ENCODE measurements at places on chromosomes 2 and 18.

- DNase-seq, result no peak
Observed at GRCh38 chr2:166127217-166128155, at the start of gene SCN1A. TSS of gene SCN1A (minus strand) at chr2:166128020. CDS start at chr2:166073621, 54,399 bp downstream.

DNA sequence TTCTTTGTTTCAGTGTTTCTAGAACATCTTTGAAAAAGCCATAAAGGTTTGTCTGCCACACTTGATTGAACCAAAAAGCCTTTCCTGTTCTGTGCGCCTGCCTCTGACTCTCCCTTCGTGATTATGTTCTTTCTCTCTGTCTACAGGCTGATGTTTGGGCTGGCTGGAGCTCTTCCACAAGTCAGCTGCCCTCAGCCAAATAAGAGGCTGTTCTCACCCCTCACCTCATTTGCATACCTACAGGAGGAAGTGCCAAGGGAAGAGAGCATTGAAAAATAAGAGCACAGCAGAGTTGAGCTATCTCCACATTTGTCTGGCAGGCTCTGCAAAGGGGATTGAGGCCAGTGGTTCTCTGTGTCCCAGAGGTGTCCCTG lies 15.8 kb downstream of the INPP5D start:
- no peak for DNase-seq

GRCh38 chr2:31066551-31066950 lies 71.7 kb downstream of the GALNT14 start:
- DNase-seq, result no peak

- no peak for DNase-seq
Observed at GRCh38 chr2:58131191-58132011, 84.8 kb downstream of the VRK2 start.

DNA sequence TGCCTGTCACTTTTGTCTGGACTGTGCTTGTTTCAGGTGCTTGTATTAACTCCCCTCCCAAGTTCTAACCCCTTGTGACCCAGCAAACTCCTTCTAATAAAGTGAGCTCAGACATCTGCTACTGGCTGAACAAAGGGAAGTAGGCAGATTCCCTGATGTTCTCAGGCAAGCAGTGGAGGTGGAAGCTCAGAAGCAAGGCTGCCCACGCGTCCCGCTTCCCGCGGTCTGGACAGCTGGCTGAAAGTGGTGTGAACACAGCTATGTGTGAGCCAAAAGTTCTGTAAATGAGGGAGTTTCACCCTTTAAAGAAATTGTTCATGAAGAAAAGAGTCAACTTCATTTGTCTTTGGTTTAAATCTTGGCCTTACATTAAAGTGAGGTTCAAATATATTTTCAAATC lies 40.0 kb downstream of the NAPG start:
- DNase-seq, result no peak

DNA sequence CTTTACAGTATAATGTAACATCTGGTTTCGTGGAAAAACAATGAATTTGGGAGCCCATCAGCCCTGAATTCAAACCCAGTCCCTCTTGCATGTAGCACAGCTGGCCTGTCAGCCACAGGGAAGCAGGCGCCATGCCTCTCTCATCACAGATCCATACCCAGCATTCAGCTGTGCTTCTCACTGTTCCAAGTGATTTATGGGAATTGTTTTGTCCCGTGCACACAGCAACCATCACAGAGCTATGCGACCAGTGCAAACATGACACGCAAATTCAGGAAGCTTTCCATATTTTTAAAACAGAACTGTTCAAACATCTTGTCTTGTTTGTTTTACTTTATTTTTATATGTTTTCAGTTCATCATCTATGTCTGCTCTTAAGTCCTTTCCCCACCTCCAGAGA lies 496.1 kb downstream of the EIPR1 start:
- no peak for DNase-seq

- no peak for DNase-seq
Observed at GRCh38 chr2:80302314-80303005, 2.1 kb downstream of the LRRTM1 start.

DNA sequence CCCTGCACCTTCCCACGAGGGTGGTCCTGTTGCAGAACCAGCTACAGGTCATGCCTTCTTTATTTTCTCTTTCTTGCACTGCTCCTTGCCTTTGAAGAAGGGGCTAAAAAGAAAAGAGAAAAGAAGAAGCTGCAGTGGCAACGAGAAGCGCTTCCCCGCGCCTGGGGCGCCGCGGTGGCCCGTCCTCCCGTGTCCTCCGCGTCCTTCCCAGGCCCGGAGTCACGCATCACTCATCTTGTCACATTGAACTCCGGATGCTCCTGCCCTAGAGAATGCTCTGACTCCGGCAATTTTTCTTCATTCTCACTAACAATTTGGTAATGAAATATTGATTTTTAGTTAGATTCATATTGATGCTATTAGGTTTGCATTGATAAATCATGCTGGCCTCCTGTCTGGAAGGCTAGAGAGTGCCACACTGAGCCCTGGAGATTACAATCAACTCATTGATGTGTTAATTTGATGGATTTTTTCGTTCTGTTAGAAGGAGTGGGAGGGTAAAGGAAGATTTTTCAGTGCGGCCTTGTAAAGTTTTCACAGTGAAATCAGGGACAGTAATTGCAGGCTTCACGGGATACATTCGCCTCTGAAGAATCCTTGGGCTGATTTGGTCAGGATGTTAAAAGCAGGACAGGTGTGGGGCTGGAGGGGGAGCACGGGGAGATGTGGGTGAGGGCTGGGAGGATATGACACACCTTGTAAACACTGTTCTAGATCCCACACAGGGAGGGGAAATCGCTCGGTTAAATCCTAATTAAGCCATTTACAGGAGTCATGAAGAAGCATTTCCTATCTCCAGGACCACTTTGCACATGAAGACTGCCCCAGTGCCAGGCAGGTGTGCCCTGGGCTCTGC lies 349.3 kb downstream of the ZNF516 start:
- no peak for DNase-seq

- DNase-seq, result no peak
Observed at GRCh38 chr18:11963991-11964484, 17.3 kb upstream of the IMPA2 start.

Data from left ventricle myocardium inferior (tissue), 1 donor.